ENCODE measurements at places on chromosomes 12 and 14.

- no peak for DNase-seq
- H3K27me3 ChIP-seq, result no peaks in the 10 kb centered on the region
- no peaks in the 10 kb centered on the region for H3K36me3 ChIP-seq
- peaks cover 21% of the 10 kb centered on the region for H3K4me1 ChIP-seq
- no peak overlapping the region for H3K4me3 ChIP-seq
Observed at GRCh38 chr12:66269757-66270383, 32.4 kb upstream of the HELB start.

DNA sequence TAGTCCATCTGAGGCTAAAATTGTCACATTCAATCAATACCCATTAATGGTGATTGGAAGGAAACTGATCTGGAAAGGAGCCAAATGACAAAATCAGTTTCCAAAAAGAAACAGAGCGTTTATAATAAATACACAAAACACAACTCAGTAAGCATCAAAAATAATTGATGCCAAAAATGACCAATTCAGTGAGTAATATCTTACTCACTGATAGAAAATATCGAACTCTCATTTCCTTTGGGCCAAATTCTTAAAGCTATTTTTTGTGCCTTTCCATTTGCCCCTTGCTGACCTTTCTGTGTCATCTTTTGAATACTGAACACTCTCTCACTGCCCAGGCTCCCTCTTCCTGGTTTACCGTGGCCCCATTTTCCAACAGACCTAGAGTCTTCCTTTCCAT, 22.5 kb upstream of the ATP2B1 start:
- no peaks in the 10 kb centered on the region for H3K36me3 ChIP-seq
- no peaks in the 10 kb centered on the region for H3K4me1 ChIP-seq
- H3K27ac ChIP-seq, result no peak overlapping the region
- H3K27me3 ChIP-seq, result no peaks in the 10 kb centered on the region

- no peak overlapping the region for H3K27ac ChIP-seq
- DNase-seq, result no peak
- H3K36me3 ChIP-seq, result peaks cover 41% of the 10 kb centered on the region
- H3K27me3 ChIP-seq, result no peaks in the 10 kb centered on the region
- H3K4me3 ChIP-seq, result no peak overlapping the region
- peaks cover 16% of the 10 kb centered on the region for H3K4me1 ChIP-seq
Observed at GRCh38 chr12:67662910-67663538, 14.5 kb downstream of the DYRK2 start.

- no peaks in the 10 kb centered on the region for H3K27me3 ChIP-seq
- H3K4me1 ChIP-seq, result no peaks in the 10 kb centered on the region
- no peaks in the 10 kb centered on the region for H3K36me3 ChIP-seq
- no peak overlapping the region for H3K27ac ChIP-seq
Observed at GRCh38 chr14:53002576-53002975, 51.7 kb upstream of the FERMT2 start.

GRCh38 chr12:3905664-3906063, 32.5 kb upstream of the PARP11 start:
- H3K4me1 ChIP-seq, result peaks cover 26% of the 10 kb centered on the region
- H3K36me3 ChIP-seq, result peaks cover 3% of the 10 kb centered on the region
- H3K27me3 ChIP-seq, result no peaks in the 10 kb centered on the region
- H3K27ac ChIP-seq, result no peak overlapping the region
- DNase-seq, result no peak

DNA sequence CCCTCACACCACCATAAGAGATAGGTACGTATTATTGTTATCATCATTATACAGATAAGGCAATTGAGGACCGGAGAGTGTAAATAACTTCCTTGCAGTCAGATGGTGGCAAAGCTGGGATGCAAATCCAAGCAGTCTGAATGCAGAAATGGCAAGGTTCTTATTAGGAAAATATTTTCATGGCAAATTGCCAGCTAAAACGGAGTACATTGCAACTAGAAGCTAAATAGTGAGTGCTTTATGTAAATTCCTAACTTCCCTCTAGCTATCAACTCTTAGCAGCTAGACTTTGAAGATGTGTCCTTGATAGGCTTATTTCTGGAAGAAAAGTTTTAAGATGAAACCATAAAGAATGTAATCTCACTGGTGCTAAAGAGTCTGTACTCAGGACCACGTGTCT, 323.9 kb upstream of the DIO2 start:
- H3K36me3 ChIP-seq, result no peaks in the 10 kb centered on the region
- DNase-seq, result no peak
- no peak overlapping the region for H3K4me3 ChIP-seq
- no peaks in the 10 kb centered on the region for H3K4me1 ChIP-seq
- no peak overlapping the region for H3K27ac ChIP-seq
- no peaks in the 10 kb centered on the region for H3K27me3 ChIP-seq

DNA sequence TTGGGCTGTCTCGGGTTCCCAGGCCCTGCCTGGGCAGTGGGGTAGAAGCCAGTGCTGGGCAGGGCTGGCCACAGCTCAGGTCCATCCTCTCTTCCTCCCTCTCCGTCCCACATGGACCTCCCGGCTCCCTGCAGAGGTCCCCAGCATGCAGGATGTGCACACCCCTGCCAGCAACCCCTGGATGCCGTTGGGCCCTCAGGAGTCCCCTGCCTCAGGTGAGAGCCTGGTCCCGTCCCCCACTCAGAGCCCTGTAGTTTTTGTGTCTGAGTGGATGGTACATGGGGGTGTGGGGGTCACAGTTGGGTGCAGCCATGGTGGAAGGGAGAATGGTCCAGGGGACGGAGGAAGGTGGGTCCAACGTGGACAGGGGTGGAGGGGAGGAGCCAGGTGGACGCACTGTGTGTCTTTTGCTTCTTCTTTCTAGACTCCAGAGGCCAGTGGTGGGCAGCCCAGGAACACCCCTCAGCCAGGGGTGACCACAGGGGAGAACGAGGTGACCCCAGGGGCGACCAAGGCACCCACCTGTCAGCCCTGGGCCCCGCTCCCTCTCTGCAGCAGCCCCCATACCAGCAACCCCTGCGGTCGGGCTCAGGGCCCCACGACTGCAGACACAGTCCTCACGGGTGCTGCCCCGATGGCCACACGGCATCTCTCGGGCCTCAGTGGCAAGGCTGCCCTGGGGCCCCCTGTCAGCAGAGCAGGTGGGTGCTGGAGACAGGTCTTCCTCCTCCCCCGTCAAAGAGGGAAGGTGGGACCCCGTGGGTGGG, 21.7 kb downstream of the PAPLN start:
- H3K27me3 ChIP-seq, result peaks cover 37% of the 10 kb centered on the region
- no peaks in the 10 kb centered on the region for H3K4me1 ChIP-seq
- DNase-seq, result no peak
- no peak overlapping the region for H3K4me3 ChIP-seq
- H3K27ac ChIP-seq, result no peak overlapping the region

GRCh38 chr14:34699873-34700621, 14.3 kb downstream of the CFL2 start:
- DNase-seq, result no peak
- no peak overlapping the region for H3K27ac ChIP-seq
- H3K27me3 ChIP-seq, result no peaks in the 10 kb centered on the region
- no peak overlapping the region for H3K4me3 ChIP-seq

DNA sequence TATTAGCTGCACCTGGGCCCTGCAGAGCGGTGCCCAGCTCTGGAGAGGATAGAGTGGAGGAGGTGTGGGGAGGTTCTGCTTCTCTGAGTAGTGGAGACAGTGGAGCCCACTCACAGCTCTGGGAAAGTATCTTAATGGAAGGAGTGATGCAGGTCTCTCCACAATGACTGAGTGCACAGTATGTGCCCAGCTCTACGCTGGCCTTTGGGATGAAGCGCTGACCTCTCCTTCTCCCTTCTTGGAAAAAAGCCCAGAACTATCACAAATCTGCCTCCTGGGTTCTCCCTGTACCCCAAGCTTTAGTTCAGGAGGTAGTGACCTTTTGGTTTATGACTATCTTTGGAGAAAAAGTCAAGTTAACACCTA, 495 bp upstream of the KRT3 start:
- H3K4me3 ChIP-seq, result no peak overlapping the region
- no peak overlapping the region for H3K27ac ChIP-seq
- H3K27me3 ChIP-seq, result peaks cover 11% of the 10 kb centered on the region
- no peaks in the 10 kb centered on the region for H3K36me3 ChIP-seq
- no peaks in the 10 kb centered on the region for H3K4me1 ChIP-seq

DNA sequence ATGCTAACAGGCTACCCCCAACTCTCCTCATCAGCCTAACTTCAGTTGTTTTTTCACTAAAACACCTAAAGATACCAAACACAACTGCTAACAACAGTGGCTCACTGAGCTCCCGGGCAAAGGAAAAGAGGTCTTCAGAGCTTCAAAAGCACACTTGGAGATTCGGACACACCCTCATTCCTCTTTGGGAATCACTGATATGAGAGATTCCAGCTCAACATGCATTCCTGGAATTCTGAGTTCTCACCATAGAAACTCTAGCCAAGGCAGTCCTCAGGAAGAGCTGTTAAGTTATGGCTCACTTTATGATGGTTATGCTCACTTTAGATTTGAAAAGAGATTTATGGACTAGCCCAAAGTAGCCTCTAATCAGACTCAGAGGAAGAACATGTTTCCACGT, 40.1 kb downstream of the STXBP6 start:
- peaks cover 5% of the 10 kb centered on the region for H3K27me3 ChIP-seq
- no peak overlapping the region for H3K4me3 ChIP-seq
- no peaks in the 10 kb centered on the region for H3K36me3 ChIP-seq
- no peak overlapping the region for H3K27ac ChIP-seq
- DNase-seq, result no peak

DNA sequence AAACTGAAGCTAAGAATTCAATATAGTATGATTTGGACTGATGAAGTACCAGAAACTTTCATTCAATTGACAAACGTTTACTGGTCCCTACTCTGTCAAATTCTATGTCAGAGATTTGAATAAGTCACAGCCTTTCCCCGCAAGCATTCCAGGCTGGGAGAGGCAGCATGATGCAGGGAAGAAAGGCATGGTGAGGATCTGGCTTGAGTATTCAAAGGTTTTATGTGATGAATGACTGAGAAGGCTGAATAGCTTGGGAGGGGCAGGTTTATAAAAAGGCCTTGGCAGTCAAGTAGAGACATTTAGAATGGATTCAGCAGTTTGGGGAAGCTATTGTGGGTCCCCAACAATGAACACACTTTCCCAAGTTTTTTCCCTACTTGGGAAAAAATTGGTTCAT, 431.8 kb downstream of the DPF3 start:
- H3K27me3 ChIP-seq, result no peaks in the 10 kb centered on the region
- no peaks in the 10 kb centered on the region for H3K4me1 ChIP-seq
- H3K36me3 ChIP-seq, result no peaks in the 10 kb centered on the region
- no peak overlapping the region for H3K27ac ChIP-seq

DNA sequence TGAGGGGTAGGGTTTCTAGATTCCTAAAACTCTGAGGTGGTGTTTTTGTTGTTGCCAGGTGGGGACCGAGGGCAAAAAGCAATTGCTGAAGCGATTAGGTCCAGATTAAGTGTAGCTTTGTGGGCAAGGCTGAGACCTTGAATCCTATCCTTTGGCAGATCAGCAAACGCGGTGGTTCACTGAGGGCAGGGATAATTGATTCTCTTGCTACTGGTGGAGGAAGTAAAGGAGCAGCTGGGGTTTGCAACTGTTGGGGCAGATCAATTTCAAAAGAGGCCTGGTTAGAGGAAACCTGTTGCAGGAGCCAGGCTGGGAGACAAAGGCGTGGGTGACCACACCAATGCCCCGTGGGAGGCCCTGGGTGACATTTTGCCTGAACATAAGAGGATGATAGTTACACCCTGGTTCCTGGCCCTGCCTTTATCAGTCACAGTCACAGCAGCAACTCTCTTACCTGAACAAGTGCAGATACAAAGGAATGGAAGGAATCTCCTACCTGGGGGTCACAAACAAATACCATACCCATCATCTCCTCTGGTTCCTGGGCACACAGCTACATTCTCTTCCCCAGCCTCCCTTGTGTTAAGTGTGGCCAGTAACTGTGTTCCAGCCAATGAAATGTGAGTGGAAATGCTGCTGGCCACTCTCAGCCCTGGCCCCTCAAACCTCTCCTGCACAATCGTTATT, 43.3 kb upstream of the RASSF3 start:
- H3K4me1 ChIP-seq, result peaks cover 13% of the 10 kb centered on the region
- H3K27ac ChIP-seq, result no peak overlapping the region
- no peaks in the 10 kb centered on the region for H3K36me3 ChIP-seq
- no peak overlapping the region for H3K4me3 ChIP-seq
- DNase-seq, result no peak

- no peaks in the 10 kb centered on the region for H3K27me3 ChIP-seq
- no peaks in the 10 kb centered on the region for H3K4me1 ChIP-seq
- H3K4me3 ChIP-seq, result no peak overlapping the region
- no peak for DNase-seq
- H3K27ac ChIP-seq, result no peak overlapping the region
Observed at GRCh38 chr14:105830171-105830570, 303.8 kb downstream of the TMEM121 start.
